ENCODE measurements at places on chromosomes 5 and 9.

- no peak for DNase-seq
Observed at GRCh38 chr9:16214677-16215352, 655.7 kb downstream of the BNC2 start.

DNA sequence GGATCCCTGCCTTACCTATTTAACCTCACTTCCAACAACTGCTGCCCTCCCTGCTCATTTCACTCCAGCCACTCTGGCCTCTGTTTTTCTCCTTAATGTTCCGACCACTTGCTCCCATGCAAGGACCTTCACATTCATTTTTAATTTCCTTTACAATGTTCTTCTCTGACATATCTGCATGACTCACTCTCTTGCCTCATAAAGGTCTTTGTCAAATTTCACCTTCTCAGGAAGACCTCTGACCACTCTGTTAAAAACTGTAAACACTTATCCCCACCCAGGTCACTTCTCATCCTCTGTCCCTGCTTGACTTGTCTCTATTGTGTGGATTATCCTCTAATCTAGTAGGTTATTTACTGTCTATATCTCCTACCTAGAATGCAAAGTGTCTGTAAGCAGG is 751.2 kb downstream of the BRINP1 start:
- DNase-seq, result no peak

GRCh38 chr5:58670582-58670981 is 87.7 kb downstream of the RAB3C start:
- DNase-seq, result no peak

- no peak for DNase-seq
Observed at GRCh38 chr5:9382522-9382921, 163.4 kb downstream of the SEMA5A start.

DNA sequence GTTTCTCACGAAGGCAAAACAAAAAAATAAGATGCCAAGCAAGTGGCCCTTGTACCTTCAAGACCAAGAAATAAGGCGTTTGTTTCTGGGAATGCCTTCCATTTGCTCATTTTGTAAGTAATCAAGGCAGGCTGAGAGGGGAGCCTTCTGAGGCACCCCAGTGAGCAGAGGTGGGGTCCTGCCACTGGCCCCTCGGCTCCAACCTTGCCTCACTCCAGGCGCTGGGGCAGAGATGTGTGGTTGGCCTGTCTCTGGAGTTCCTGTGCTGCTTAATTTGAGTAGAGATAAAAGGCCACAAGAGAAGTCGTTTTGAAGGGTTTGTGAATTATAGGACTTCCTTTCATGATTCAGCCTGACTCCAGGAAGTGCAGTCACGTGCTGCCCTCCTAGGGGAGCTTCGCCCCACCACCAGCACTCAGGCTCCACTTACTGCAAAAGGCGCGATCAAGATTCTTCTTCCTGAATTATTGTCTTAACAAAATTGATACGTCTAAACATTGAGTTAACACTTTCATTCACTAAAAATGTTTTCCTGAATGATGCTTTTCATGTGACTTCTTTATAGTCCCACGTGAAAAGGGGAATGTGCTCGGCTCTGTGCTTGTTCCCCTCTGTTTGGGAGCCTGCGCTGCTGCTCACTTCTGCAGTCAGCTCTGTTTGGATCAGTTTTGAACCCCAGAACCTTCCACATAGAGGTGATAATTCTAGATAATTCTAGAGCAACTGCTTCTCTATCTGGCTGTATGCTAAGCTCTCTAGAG is 13.7 kb downstream of the SYK start:
- no peak for DNase-seq

- DNase-seq, result no peak
Observed at GRCh38 chr5:14672484-14673394, 8.2 kb downstream of the OTULIN start.

DNA sequence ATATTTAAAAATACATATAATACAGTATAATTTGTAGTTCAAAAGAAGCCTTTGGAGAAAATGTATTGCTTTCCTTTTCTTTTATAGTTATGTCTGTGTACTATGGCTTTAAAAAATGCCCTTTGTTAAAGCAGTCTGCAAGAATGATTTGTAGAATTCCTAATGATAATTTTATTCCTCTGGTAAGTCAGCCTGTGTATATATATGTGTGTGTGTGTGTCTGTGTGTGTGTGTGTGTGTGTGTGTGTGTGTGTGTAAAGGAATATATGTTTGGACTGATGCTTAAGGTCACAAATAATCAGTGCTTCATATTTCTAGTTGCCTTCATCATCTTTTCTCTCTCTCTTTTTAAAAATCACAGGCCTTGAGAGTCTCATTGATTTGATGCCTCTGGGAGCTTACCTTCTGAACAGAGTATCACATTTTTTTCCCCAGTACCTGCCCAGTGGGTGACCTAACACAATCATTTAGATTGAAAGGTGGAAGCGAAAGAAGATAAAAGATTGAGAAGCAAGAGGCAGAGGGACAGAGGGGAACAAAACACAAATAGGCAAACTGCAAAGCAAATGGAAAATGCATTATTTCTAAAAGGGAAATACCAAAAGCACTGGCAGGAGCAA is 709.2 kb upstream of the DMAC1 start:
- no peak for DNase-seq

GRCh38 chr9:131051592-131052517 is 42.9 kb downstream of the LAMC3 start:
- DNase-seq, result no peak

DNA sequence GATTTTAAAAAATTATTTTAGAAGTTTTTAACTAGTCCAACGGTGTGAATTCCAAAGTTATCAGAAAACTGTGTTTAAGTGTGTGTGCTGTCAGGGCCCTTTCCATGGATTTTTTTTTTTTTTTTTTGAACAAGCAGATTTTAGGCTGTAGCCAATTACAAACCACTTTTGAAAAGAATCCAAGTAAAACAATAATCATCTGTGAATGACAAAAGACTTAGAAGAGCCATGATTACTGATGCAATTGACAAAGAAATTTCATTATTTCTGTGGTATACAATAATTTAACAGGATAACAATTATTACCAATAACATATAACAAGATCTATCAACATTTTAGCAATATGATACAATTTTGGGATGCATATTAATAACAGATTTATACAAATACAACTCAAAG is 16.2 kb upstream of the PAIP1 start:
- no peak for DNase-seq

GRCh38 chr5:173662581-173663351 is 46.3 kb upstream of the BOD1 start:
- DNase-seq, result no peak

DNA sequence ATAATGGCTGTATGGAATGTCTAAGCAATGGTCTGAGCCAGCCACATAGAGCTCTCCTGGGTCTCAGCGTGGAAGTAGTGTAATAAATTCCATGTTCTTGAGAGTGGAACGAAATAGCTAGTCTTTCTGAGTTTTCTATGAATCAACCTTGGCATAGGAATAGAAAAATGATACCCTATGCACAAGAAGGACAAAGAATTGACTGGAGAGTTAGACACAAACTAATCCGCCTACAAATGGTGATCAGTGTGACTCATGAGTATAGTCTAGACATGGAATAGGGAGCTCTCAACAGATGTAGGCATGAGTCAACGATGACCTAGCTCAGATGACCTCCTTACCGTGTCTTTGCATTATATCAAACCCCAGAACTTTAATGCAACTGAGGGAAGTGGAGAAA is 256.8 kb upstream of the GRIN3A start:
- no peak for DNase-seq

DNA sequence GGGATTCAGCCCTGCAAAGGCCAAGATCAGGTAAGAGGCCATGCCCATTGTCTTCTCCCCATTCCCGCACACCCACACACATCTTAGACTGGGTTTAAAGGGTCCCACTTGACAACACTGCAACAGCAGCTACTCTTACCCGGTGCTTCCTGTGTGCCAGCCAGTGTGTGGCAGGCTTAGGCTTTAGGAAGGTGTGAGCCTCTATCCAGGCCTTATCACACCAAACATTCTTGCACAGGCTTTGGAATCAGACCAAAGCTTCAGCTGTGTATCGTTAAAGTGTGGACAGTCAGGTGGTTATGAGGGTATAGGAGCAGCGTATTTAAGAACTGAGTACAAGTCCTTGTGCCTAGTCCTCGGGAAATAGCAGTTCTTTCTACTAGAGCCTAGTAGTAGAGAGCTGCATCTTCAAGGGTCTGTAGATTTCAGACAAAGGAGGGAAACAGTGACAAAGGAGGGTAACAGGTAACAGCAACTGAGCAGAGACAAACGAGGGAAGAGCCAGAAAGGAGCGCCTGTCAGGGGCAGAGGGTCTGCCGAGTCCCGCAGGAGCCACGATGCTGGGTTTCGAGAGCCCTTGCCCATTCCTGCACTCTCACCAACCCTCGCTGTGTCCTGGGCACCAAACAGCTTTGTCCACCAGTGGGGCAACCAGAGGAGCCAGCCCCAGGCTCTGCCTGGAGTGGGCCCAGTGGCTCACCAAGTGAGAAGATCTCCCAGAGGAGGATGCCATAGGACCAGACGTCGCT is 30.9 kb downstream of the CSF1R start:
- no peak for DNase-seq

DNA sequence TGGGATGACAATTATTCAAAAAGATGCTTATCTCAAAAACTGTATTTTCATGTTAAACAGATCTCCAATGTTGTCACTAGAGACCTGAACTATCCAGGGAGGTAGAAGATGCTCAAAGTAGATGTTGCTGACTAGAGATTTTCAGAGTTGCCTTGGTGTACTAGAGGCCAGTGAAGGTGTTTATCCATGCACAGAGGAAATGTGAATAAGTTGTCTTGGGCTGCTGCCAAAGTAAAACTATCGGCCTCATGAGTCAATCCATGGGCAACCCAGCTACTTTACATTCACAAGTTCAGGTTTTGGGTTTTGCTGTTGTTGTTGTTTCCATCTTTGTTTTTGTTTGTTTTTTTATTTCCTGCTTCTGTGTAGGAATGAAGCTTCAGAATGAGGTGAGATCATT is 141.1 kb upstream of the RANBP3L start:
- DNase-seq, result no peak

DNA sequence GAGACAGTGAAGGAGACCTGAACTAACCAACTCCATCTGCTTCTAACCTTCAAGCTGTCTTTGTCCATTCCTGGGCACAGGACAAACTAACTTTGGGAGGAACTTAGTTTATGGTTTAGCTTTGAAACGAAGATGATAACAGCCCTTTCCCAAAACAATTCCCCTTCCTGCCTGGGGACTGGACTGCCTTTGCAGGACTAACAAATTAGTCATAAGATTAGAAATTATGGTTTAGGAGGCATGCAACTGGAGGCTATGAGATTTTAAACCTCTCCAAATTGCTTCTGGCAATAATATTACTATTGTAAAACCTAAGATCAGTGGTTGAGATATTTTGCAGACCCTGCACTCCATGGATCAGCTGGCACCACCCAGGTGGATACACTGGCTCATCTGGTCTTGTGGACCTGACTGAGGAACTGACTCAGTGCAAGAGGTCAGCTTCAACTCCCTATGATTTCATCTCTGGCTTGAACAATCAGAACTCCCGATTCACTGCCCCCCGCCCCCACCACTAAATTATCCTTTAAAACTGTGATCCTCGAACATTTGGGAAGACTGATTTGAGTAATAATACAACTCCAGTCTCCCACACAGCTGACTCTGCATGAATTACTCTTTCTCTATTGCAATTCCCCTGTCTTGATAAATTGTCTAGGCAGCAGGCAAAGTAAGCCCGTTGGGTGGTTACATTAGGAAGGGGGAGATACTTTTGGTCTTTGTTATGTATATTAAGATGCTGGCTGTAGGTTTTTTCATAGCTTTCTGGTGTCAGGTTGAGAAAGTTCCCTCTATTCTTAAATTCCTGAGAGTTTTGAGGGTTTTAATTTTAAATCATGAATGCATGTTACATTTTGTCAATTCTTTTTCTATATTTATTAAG is 213.3 kb downstream of the TSSK1B start:
- DNase-seq, result no peak

Measured in stimulated activated CD4-positive, alpha-beta T cell treated with anti-CD3 and anti-CD28 coated beads, TNF-alpha, amount 100 ng/mL, for 24 hours (primary cell).